ENCODE measurements at places on chromosomes 5 and 9. TPM values are rescaled to one million over a fixed set of nuclear protein-coding genes. Genes with fewer than 3 reads are reported as not detected.

CXCL14 gene
- total RNA-seq: not detected

MARVELD2 gene
- 0.17 TPM for total RNA-seq

CCDC192 gene
- not detected for total RNA-seq

ACSL6 gene
- not detected for total RNA-seq

LSM11 gene
- 3.5 TPM for total RNA-seq

TUSC1 gene
- total RNA-seq: 7.4 TPM

F2RL2 gene
- total RNA-seq: 42.3 TPM

DDX4 gene
- not detected for total RNA-seq

APBB3 gene
- total RNA-seq: 20.2 TPM

GARNL3 gene
- 1.3 TPM for total RNA-seq

ANKRD31 gene
- under 0.01 TPM for total RNA-seq
